ENCODE measurements at places on chromosomes 2 and 18.

DNA sequence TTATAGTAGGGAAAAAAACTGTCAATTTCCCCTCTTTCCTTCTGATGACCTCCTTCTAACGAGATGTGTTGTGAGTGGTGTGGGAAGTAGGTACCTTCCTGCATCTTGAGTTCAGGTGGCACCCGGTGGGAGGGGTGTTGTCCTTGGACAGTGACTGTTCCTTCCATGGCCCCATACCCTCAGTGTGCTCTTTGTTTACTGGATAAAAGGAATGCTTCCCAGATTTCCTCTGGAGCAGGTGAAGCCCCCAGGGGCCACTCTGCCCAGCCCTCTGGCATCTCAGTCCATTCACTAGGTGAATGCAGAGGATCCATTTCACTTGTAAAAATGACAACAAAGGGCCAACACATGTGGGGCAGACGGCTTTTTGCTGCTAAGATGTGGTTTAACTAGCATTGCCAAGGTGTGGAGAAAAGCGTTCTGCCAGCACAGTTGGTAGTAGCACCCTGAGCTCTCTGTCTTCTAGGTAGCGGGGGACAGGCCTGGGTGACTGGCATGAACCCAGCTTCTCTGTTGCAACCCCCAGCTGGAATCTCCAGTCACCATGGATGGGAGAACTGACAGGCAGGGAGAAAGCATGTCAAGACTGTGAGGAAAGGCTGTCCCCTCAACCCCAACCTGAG, 6.9 kb downstream of the GDF7 start:
- no peak for DNase-seq

- DNase-seq = no peak
These were observed 3.7 kb downstream of the FTCDNL1 start for GRCh38 chr2:199847181-199847864.

DNA sequence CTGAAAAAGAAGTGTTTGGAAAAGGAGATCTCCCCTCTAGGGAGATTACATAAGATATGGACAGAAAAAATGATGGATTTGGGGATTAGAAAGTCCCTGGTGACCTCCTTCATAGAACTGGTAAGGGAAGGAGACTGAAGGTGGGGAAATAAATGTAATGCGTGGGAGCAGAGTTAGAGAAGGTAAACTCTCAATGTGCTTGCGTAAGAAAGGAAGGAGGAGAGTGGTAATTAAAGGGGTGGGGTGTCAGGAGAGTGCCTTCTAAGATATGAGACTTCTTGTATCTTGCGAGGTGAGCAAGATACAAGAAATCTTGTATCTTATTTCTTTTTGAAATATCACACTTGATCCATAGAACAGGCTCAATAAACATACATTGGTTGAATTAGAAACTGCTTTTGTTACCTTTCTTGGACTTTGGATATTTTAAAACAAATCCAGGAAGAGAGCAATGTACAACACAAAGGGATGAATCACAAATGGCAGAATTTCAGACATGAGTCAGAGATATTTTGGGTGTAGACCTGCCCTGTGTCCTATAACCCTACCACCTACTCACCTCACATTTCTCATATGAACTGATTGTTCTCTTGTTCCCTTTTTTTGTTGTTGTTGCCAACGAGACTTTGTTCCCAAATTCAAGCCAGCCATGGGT, 342.4 kb downstream of the INSIG2 start:
- DNase-seq = no peak

DNA sequence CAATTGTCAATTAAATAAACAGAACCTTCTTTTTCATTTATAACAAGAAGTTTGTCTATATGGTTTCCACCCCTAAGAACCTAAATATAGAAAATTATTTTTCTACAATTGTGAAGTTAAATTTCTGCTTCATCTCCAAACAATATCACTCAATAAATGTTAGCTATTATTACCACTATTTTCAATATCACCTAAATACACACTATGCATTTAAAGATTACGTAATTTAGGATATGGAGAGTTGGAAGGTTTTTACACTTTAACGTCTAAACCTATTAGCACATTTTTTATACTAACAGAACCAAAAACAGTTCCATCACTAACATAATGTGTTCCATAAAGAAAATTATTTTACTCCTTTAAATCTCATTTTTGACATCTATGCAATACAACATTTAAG, 48.0 kb downstream of the ROCK2 start:
- DNase-seq = no peak

DNA sequence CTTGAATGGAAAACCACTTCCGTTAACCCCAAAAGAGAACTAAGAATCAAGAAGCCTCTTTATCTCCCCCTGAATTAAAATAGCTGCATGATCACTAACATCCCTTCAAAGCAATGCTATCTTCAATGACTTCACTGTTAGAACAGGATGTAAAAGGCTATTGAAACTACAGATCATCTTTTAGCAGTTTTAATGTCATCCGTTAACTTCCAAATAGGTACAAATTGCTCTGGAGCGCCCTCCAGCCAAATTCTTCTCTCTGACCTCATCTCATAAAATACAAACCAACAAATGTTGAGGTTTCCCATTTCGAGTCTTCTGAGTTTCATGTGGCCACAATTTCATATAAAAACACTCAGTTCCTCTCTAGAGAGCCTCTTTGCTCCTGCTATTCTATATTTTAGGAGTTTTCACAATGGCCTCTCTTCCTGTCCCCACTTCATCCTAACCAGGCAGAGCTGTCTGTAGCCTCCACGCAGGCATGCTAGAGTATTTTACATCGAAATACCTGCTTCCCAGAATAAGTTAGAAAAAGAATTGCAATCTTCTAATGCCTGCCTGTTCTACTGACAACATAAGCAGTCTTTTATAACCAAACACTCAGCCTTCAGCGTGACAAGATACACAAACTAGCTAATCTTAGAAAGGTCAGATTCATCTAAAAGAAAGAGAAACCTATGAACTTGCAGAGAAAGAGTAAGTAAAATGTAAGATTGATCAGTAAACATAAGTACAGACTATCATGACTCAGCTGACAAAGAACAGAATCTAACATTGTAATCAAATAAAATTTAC, 37.9 kb downstream of the B4GALT6 start:
- DNase-seq = no peak

GRCh38 chr18:26919627-26920026, 54.1 kb upstream of the AQP4 start:
- no peak for DNase-seq

GRCh38 chr18:33960417-33960816, 264.3 kb downstream of the NOL4 start:
- DNase-seq = no peak

DNA sequence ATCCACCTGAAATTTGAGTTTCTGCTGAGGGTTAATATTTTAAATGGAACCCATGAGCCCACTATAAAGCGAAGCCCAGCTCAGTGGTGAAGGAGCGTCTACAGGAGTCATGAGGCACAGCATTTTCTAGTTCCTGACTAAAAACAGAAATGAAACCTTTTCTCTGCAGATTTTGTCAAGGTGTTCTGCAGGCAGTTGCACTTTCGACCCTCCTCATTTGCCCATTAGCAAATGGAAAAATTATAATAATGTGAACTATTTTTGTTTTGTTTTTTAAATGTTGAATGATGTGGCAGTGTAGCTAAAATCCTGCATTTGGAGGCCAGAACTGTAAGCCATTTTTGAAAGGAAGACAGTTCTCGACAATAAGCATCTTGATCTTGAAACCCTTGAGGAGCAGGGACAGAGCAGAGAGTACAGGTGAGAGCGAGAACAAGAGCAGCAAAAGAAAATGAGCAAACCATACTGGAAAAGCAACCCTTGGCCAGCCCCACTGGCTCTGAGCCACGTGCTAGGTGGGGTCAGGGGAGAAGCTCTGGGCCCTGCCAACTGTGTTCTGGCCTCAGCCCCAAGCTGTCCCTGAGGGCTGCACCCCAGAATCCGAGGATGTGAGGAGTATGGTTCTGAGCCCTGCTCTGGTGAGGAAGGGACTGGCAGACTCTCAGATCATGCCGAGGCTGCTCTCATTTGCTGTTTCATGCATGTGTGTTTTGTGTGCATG, 26.4 kb upstream of the COPS8 start:
- no peak for DNase-seq

DNA sequence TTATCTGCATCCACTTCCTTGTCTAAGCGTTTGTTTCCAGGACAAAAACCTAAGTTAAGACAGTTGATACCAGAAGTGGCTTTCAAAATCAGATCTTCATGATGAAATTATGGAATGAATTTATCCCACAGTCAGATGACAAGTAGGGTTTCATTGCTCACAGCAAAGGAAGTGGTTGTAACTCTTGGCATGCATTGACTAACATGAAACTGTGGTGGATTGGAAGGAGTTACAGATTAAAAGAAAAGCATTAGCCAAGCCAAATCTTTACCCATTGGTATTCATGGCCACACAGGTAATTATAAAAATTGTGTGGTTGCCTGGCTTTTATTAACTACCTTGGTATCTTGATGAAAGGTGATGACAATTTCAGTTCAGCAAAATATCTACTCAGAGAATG, 438.0 kb upstream of the NXPH2 start:
- no peak for DNase-seq

DNA sequence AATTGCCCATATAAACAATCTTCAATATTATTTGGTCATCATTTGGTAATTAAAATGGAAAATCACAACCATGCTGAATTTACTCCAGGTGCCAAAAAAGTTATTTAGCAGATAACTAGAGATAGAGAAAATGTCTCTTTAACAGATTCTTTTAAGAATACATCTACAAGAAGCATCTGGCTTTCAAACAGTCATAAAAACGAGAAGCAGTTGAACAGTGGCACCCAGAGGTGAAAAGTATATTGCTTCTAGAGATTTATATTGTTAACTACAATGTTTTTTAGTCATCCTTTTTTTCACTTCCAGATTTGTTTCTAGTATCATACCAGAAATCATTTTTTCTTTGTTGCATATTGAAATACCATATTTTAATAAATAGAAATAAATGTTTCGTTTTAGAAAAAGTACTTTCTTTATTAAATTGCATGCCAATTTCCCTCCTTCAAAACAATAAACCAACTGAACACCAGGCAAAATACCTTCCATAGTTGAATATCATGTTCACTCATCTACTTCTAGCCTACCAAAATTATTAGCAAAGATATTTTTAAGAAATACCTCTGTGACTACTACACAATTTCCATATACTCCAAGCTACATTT, 65.4 kb upstream of the HNRNPA3 start:
- DNase-seq = no peak

- DNase-seq = no peak
These were observed 20.7 kb downstream of the B3GNT2 start for GRCh38 chr2:62216616-62217015.

Measured in activated T-cell treated with anti-CD3 and anti-CD28 coated beads, Interleukin-2, amount 50 U/mL, for 4 hours (primary cell).